Cortex of kidney (tissue), 1 donor: ENCODE measurements at places on chromosomes 1 and 21.

- no peak for DNase-seq
Observed at GRCh38 chr1:186213225-186213607, 161.8 kb downstream of the TPR start.

GRCh38 chr1:230610589-230610988, 31.7 kb upstream of the COG2 start:
- DNase-seq: no peak

DNA sequence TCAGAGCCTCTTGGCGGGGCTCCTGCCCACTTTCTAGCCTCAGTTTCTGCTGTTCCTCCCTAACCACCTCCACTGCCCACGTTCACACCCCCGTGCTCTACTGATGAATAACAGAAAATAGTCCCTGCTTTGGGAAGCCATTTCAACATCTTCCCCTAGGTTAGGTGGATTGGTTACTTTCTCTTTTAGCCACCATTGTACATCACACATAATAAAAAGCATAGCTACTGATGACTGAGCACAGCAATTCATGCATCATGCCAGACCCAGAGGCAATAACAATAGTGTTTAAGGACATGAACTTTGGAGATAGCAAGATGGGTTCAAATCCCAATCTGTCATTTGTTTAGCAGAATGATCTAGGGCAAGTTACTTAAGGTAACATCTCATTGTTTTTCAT, 74.6 kb downstream of the COLGALT2 start:
- DNase-seq: no peak

DNA sequence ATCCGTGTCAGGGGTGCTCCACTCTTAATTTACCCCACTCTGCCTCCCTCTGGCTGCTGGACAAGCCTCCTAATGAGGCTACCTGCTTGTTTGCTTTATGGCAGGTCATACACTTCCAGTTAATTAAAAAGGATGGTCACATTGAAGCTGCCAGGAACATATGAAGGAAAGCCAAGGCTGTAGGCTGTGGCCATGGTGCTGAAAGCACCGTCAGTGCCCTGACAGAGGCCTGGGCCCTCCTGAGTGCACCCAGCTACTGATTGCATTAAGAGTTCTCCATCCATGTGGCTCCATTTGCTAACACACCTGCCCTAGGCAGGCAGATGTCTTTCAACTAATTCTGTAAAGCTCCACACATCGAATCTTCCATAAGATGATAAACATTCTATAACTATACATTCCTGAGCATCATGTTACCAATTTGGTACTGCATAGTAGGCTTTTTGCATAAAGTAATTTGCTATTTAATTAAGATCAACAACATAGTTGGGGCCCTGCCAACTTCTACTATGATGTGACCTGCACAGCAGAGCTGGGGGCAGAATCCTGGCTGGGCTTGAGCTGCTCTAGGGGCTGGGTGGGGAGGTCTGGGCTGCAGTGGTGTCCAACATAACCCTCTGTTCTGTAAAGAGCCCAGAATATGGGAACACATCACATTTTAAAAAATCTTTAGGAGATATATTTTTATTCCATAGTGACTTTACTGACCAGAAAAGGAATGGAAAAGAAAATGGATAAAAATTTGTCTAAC, 224.8 kb downstream of the SIPA1L2 start:
- DNase-seq: no peak

DNA sequence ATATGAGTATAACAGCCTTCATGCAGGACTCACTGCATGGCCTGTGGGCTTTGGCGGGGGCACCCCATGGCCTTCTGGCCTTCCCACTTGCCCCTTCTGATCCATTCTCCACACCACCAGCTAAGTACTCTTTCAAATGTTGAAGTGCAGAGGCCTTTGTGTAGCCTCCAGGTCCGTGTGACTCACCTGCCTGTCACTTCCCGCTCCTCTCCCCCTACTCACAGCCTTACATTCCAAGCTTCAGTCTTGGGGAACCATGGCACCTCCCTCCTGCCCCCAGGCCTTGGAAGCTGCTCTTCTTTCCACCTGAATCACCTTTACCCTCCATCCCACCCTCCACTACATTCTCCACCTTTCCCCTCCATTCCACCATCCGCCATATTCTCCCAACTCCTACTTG, 69.6 kb downstream of the PGM1 start:
- DNase-seq: no peak

- no peak for DNase-seq
Observed at GRCh38 chr1:61253912-61254633, 171.7 kb downstream of the NFIA start.

GRCh38 chr21:32351428-32351827, 41.4 kb downstream of the URB1 start:
- DNase-seq: no peak

- no peak for DNase-seq
Observed at GRCh38 chr1:21129407-21129806, 47.3 kb downstream of the EIF4G3 start.

- no peak for DNase-seq
Observed at GRCh38 chr1:56915960-56916359, 49.9 kb downstream of the C8B start.

GRCh38 chr1:2499260-2499659, 23.2 kb downstream of the PLCH2 start:
- DNase-seq: no peak

- no peak for DNase-seq
Observed at GRCh38 chr1:14499312-14500040, 99.0 kb upstream of the KAZN start.

- DNase-seq: no peak
Observed at GRCh38 chr1:29105822-29106221, 17.9 kb downstream of the TMEM200B start.

GRCh38 chr21:17537299-17537698, 24.5 kb downstream of the CXADR start:
- no peak for DNase-seq

DNA sequence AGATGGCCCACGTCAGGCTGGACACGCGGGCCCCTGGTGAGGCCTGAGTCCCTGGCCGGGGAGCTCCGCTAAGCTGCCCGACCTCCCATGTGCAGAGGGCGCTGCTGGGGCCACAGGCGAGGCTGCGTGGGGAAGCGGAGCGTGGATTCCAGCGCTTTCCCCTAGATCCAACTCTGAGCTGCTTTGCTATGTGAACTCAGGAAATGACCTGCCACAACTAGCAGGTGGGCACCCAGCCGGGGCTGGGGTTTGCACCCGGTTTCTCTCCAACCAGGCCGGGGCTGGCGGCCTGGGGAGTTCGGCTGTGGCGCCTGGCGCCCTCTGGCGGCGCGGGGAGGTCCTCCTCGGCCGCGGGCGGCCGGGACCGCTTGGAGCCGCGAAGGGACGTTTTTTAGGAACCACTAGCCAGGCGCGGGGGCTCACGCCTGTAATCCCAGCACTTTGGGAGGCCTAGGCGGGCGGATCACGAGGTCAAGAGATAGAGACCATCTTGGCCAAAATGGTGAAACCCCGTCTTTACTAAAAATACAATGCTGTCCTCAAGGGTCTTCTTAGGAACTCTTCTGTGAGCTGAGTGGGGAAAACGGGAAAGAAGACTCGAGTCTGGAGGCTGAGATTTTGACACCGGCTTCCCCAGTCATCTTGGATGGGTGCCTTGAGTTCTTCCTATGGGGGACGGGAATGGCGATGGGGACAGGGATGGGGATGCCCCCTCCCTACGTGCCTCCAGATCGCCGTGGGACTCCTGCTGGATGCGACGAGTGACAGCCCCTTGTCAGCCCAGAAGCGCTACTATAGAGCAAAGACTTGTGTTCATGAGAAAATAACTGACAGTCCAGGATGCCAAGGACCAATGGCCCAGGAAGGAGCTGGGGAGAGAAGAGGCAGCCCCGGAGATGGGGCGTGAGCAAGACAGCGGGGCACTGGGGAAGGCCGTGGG, 12.6 kb downstream of the PYCR2 start:
- no peak for DNase-seq

DNA sequence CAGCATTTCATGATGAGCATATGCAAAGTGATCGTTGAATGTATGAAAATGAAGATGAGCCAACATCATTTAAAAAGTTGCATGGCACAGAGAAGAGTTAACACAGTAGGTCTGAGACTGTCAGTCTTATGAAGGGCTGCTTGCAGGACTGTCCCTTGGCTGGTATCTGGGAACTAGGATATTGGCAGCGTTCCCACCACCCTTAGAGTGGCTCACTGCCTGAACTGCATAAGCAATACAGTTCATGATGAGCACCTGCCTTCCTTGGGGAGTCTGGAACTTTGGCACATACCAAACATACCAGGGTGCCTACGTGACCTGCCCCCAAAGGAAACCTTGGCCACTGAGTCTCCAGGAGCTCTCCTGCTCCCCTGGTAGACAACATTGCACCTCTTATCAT, 161.8 kb downstream of the DSCAM start:
- DNase-seq: no peak

DNA sequence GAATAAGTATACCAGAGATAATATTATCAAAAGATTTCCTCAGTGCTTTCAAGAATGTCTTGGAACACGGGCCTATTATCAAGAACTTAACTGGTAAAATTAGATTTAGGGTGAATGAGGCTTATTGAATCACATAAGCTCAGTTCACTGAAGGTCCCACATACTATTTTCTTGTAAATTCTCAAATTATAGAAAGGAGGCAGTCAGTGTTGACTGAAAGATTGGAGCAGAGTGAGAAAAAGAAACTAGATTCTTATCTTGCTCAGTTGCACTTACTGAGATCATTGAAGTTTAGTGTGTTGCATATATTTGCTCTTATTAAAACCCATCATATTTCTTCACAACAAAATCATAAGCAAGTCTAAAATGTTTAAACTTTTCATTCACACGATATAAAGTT, 3.9 kb upstream of the RGS1 start:
- DNase-seq: no peak

DNA sequence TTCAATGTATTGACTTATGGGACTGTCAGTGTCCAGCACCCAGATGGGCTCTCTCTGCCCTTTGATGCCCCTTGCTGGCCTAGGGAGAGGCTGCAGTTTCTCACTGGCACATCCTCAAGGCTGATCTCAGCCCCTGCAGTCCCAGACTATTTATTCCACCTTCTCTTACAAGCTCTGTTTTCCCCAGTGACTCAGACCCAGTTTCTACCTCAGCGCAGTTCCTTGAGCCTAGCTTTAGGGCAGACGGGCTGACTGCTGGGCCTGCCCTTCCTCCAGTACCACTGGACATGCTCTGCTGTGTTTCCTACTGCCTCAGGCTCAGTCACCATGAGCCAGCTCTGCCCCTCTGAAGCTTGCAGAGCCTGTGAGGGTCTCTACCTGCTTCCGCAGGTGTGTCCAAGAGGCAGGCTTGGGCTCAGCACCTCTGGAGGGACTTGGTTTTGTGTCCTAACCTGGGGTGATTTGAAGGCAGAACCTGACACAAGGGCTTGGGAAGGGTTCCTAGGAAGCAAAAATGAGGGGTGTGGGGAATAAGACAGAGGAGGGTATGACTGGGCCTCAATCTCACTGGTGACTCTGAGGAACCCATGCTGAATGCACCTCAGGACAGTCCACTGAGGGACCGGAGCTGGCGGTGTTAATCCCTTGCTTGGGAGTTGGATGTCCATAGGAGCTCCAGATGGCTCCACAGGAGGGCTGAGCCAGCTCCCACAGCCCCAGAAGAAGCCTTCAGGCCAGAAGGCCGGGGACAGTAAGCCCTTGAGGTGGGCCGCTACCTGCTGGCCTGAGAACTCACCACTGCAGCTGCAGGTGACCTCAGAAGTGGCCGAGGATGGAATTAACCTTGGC, 689.9 kb downstream of the MATN1 start:
- DNase-seq: no peak

GRCh38 chr1:46520063-46520911, 30.7 kb downstream of the DMBX1 start:
- no peak for DNase-seq

GRCh38 chr1:168863772-168864171, 134.8 kb upstream of the DPT start:
- no peak for DNase-seq

GRCh38 chr1:230696218-230696617, 17.7 kb downstream of the AGT start:
- DNase-seq: no peak

DNA sequence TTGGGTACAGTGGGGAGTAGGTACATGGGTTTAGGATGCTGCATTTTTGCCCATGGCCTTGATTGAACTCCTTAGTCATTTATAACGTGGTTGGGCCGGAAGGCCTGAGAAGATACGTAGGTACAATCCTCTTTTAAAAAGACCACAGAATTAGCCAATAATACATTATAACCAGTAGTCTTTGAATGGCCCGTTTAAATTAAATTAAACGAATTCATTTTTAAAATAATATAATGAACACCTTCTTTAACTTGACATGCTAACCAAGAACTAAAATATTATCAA, 20.1 kb upstream of the ADAR start:
- no peak for DNase-seq

- DNase-seq: no peak
Observed at GRCh38 chr1:96934282-96934681, 212.7 kb downstream of the PTBP2 start.

DNA sequence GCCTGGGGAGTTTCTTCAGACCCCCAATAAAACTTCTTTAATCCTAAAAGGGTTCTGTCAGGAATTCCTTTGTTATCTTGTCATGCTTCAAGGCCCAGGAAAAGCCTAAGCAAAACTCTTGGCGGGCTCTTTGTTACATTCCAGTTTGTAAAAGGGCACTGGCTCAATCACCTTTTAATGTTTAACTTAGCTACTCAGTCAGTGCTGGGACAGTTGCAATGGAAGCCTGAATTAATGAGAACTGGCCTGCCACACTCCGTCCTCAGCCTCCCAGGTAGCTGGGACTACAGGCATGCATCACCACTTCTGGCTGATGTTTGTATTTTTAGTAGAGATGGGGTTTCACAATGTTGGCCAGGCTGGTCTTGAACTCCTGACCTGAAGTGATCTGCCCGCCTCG, 21.3 kb upstream of the ASB17 start:
- no peak for DNase-seq

GRCh38 chr1:211172657-211173056, 38.7 kb upstream of the KCNH1 start:
- no peak for DNase-seq

- no peak for DNase-seq
Observed at GRCh38 chr1:13583595-13583965, at the start of gene PDPN. Gene PDPN (plus strand): TSS chr1:13583832. CDS start chr1:13584034, 202 bp downstream.

GRCh38 chr1:190663962-190664361, 186.3 kb upstream of the BRINP3 start:
- DNase-seq: no peak

- DNase-seq: no peak
Observed at GRCh38 chr1:42974767-42975437, 16.2 kb upstream of the SLC2A1 start.

DNA sequence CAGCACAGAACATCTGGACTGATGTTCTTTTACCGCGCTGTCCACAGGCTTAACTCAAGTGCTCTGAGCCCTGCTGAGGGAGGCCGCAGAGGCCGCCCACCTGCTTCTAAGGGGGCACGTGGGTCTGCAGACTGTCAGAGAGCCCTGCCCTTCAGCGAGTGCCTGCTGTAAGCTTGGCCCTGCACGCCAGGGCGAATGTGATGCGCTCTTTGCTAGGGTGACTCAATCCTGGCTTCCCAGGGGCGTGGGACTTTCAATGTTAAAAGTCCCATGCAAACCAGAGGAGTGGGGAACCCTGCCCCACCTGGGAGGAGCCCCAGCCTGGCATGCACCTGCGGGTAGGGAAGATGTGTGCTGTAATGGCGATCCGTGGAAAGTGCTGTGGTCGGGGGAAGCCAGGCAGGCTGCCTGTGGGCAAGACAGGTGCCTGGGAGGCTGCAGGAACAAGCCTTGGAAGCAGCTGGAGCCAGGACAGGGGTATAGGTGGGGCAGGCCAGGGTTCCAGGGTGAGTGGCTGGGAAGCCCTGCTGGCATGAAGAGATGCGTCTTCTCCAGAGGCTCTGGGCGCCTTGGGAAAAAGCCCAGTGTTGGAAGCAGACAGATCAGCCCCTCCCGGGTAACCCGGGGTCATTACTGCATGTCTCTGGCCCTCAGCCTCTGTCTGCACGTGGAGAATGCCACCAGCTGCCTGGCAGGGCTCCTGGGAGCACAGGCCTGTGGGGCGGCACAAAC, 594 bp upstream of the PANK4 start:
- no peak for DNase-seq
